ENCODE measurements at places on chromosomes 13 and 19.
A peak's percentile ranks its signal among the peaks of the same experiment; 100 is the strongest.

- DNase-seq: peak; percentile 80
Observed at GRCh38 chr19:4694211-4694987, 24.3 kb upstream of the MYDGF start.

DNA sequence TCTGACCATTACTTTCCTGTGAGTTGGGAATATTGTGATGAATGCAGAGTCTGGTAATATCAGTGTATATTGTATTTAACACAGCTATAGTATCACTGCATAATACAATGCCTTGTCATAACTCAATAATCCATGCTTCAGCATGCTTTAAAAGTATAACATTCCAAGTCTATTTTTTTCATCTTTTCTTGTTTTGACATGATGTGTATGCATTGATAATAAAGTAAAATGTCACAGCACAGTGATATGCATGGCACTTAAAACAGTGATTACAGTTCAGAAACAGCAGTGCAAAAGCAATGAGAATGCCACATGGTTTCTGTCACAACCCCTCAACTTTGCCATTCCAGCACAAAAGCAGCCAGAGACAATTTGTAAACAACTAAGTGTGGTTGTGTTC lies 17.8 kb downstream of the KATNAL1 start:
- DNase-seq: no peak

- no peak for DNase-seq
Observed at GRCh38 chr13:71316792-71317363, 550.1 kb downstream of the DACH1 start.

DNA sequence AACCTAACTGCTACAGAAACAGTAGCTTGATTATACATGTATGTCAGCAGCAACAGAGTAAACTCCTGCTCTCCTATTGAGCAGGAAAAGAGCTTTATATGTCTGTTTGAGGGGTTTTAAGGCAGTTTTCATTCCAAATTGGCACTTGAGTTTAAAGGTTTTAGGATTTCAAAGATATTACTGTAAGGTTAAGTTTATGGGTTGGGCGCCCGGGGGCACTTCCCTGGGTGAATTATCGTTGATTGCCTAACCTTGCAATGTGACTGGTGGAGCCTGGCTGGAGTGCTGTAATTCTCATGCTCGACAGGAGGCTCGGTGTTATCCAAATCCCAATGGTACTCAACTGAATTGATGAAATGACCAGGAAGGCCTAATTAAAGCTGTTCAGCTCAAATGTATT lies 1586.1 kb downstream of the OLFM4 start:
- DNase-seq: peak; percentile 23

DNA sequence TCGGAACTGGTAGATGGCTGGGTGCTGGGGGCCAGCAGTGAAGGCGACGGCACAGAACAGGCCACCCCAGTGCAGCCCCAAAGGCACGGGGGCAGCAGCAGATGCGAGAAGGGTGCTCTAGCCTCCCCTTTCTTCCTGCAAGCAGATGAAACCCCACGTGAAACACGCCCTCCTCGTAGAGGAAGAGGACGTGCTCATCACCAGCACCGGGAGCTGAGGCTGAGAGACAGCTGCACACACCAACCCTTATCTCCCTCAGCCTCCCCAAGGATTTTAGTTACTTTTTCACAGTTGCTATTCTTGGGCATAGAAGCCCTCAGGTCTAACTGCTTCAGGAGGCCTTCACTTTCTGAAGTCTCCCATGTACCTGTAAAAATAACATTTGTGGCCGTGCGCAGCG lies 11.9 kb downstream of the ZNF787 start:
- no peak for DNase-seq

DNA sequence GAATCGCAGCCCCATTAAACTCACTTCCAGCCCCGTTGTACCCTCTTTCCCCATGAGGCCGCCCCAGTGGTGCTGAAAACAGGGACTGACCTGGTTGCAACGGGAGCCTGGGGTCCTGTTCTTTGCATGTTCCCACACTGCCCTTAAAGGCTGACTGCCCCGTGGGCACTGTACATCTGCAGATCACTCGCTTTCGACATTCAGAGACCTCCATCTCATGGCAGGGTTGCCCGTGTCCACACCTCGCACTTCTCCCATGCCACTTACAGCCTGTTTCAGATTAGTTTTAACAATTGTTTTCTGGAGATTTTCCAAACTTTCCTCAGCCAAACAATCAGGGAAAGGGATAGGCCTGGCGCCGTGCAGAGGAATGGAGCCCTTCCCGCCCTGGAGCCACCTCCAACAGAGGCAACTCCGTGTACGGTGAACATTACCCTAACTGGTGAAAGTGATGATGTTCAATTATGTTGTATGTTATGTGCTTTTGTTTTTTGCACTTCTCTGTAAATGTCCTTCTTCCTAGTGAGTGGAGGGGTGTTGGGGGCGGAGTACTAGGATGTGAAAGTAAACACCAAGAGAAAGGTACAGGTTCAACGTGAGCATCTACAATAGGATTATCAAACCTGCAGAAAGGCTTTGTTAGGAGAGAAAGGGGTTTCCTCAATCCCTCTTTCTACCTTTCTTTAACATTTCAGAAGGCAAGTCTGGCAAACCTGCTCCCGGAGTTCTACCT lies 262.8 kb downstream of the FOXO1 start:
- DNase-seq: no peak

- DNase-seq: no peak
Observed at GRCh38 chr19:44777715-44778347, at the start of gene CBLC. TSS of gene CBLC (plus strand) at chr19:44777890. CDS start at chr19:44777932, 42 bp downstream.

DNA sequence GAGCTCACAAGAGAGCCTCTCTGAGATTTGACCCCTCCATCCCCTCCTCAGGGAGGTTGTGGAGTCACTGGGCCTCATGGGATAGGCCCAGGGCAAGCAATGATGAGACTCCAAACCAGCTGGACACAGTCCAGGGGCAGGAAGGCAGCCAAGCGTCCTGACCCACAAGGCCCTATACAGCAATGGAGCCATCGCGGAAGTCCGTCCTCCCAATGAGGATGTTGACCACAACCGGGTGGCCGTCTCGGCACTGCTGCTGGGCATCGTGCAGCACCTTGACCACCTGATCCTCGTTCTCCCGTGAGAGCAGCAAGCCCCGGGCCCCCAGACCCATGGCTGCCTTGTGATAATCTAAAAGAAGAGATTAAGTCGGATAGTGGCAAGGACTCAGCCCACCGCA lies 7.9 kb downstream of the SYDE1 start:
- DNase-seq: no peak

- DNase-seq: no peak
Observed at GRCh38 chr13:27401210-27401609, 23.2 kb upstream of the GTF3A start.
